Calu3 (cell line): ENCODE measurements at places on chromosomes 3 and 15. TPM values are rescaled to one million over a fixed set of nuclear protein-coding genes. Genes with fewer than 3 reads are reported as not detected.

Gene GNB4
- total RNA-seq, result 22.6 and 24.0 TPM in 2 replicates

Gene SLC28A2
- total RNA-seq, result not detected in 2 replicates

Gene FMN1
- total RNA-seq, result 5.5 and 7.1 TPM in 2 replicates

Gene XCR1
- not detected in 2 replicates for total RNA-seq

Gene AMOTL2
- total RNA-seq, result 140 and 153 TPM in 2 replicates

- H3K27ac ChIP-seq, result no peak overlapping the region
- peaks cover 13% of the 10 kb centered on the region for H3K36me3 ChIP-seq
Observed at GRCh38 chr3:52615166-52615565, 70.5 kb downstream of the PBRM1 start.

GRCh38 chr15:45776772-45777171 lies 141.9 kb downstream of the SQOR start:
- peaks cover 100% of the 10 kb centered on the region for H3K27me3 ChIP-seq
- no peak overlapping the region for H3K27ac ChIP-seq
- H3K4me1 ChIP-seq, result no peaks in the 10 kb centered on the region
- no peak overlapping the region for H3K4me3 ChIP-seq
- H3K36me3 ChIP-seq, result no peaks in the 10 kb centered on the region

- H3K27ac ChIP-seq, result no peak overlapping the region
- H3K4me1 ChIP-seq, result peaks cover 32% of the 10 kb centered on the region
- no peaks in the 10 kb centered on the region for H3K27me3 ChIP-seq
- H3K4me3 ChIP-seq, result no peak overlapping the region
- peaks cover 38% of the 10 kb centered on the region for H3K36me3 ChIP-seq
- no peak for DNase-seq
Observed at GRCh38 chr3:141542202-141542969, 55.6 kb downstream of the RASA2 start.

GRCh38 chr3:64342940-64343688 lies 117.8 kb upstream of the PRICKLE2 start:
- H3K27me3 ChIP-seq, result no peaks in the 10 kb centered on the region
- no peak overlapping the region for H3K4me3 ChIP-seq
- peaks cover 27% of the 10 kb centered on the region for H3K4me1 ChIP-seq
- peak; percentile 38 for DNase-seq

DNA sequence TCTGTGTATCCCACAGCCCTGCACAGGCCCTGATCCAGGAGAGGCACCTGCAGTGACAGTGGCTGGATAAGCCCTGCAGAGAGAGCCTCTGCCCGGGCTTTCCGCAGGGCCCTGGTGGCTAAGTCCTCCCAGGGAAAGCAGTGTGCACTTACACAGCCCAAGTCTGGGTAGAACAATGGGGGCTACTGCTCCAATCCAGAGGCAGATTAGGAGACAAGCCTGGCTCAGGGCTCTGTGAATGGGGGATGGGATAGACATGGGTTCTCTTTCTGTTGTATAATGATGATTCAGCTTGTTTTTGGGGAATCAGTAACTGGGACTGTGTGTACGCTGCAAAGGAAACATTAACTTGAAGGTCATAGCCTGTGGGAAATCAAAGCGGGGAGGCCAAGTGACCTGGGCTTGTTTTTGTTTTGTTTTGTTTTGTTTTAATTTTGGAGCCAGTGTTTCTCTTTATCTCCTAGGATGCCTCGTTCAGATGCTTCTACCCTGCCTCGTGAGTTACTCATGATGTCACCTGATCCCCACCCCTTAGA lies 4.1 kb upstream of the ALDH1L1 start:
- H3K27me3 ChIP-seq, result peaks cover 25% of the 10 kb centered on the region
- no peak overlapping the region for H3K27ac ChIP-seq
- peaks cover 19% of the 10 kb centered on the region for H3K36me3 ChIP-seq
- peaks cover 19% of the 10 kb centered on the region for H3K4me1 ChIP-seq
- no peak overlapping the region for H3K4me3 ChIP-seq
- DNase-seq, result no peak

DNA sequence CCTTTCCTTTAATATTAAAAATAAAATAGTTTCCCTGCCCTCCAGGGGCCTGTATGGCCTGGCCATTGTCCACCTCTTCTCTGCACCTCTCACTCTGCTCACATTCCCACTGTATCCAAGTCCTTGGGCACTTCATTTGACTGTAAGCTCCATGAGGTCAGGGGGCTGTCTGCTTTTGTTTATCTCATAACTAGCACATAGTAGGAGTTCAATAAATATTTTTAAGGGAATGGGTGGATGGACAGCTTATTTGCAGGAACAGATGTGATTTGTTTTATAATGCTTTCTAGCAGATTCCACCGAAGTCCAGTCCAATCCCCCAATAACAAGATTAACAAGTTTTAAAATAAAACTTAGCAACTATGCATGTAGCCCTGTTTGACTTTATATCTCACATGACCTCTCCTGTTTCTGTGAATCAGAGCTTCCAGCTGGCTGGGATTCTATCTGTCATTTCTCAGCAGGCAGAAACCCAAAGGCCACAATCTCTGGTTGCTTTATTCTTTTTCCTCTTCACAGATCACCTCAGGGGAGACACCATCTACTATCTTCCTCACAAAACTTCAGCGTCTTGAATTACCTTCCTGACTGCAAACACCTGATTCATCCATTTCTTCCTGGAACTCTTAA lies 123.0 kb upstream of the NR2F2 start:
- H3K27me3 ChIP-seq, result no peaks in the 10 kb centered on the region
- DNase-seq, result no peak
- no peak overlapping the region for H3K27ac ChIP-seq
